ENCODE measurements at places on chromosomes 4 and X.
A peak's percentile ranks its signal among the peaks of the same experiment; 100 is the strongest.

DNA sequence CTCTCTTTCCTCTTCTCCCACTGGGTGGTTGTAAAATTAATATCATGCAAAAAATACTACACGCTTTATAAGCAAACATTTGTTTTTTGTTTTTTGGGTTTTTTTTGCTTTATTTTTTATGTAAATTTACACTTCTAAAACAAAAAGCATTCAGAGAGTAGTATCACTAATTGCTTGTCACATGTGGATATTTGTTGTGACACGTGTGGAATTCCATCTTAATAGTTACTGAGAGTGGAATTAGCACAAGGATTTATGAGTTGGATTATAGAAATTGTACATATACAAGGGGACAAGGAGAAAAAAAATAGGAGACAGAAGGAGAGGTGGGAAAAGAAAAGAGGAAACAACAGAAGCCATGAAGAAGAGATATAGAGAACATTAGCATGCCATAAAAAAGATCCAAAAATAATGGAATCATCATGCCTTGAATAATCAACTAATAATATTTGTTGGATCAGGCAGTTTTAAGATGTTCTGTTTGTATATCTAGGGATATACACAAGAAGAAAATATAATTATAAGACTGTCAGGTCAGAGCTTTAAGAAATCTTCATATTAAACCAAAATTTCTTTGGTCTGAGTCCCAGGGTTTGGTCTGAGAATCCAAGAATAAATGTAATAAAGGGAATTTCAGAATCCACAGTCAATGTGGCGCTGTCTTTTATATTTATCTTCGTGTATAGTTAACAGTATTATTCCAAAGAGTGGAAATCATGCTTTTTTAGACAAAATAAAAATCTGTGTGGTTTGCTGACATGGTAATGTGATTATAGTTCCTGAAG, 98.5 kb upstream of the INTU start:
- no peak for DNase-seq

- DNase-seq, result no peak
Measured at GRCh38 chrX:372856-373640, 13.7 kb downstream of the PPP2R3B start.

GRCh38 chr4:73036123-73036522, 33.4 kb downstream of the COX18 start:
- no peak for DNase-seq

DNA sequence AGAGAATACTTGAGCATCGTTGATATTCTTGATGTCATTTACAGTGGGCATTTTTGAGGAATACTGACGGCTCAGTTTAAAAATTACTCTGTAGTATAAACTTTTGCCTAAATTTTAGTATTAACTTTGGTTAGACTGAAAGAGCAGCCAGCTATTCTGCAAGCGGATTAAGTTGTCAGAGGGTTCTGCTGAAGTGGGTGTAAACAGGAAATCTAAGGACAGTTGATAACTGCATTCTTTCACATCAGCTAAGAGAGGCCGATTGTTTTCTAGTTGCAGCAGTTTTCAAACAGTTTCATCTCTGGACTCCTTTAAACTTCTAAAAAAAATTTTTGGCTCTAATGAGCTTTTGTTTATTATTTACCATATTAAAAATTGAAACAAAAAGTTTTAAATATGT, 149.6 kb downstream of the RAPGEF2 start:
- DNase-seq, result no peak

GRCh38 chr4:33592701-33593100, 2651.6 kb downstream of the ARAP2 start:
- DNase-seq, result no peak

GRCh38 chr4:154622598-154622997, 10.1 kb upstream of the FGG start:
- no peak for DNase-seq

- no peak for DNase-seq
Measured at GRCh38 chrX:122113376-122113775, 1066.0 kb downstream of the GLUD2 start.

- no peak for DNase-seq
Measured at GRCh38 chr4:176789955-176790354, 2.8 kb downstream of the VEGFC start.

DNA sequence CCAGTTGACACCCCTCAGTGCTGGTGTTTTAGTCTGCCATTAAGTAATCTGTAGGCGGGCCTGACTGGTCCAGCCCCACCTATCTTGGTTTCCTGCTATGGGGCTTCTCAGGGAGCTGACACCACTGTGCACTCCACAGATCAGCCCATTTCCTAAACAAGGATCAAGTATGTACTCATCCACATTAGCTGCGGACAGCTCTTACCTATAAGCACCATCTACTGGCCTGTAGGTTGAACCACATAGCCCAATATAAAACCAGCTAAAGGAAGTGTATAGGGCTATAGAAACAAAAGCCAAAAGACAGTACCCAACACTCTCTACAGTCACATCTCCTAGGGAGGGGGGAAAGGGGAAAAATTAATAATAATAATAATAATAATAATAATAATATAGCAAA, 353.5 kb upstream of the CXorf51B start:
- no peak for DNase-seq

- DNase-seq, result no peak
Measured at GRCh38 chr4:3422241-3422801, 19.4 kb upstream of the HGFAC start.

- DNase-seq, result no peak
Measured at GRCh38 chr4:122772311-122772710, 39.8 kb downstream of the BBS12 start.

DNA sequence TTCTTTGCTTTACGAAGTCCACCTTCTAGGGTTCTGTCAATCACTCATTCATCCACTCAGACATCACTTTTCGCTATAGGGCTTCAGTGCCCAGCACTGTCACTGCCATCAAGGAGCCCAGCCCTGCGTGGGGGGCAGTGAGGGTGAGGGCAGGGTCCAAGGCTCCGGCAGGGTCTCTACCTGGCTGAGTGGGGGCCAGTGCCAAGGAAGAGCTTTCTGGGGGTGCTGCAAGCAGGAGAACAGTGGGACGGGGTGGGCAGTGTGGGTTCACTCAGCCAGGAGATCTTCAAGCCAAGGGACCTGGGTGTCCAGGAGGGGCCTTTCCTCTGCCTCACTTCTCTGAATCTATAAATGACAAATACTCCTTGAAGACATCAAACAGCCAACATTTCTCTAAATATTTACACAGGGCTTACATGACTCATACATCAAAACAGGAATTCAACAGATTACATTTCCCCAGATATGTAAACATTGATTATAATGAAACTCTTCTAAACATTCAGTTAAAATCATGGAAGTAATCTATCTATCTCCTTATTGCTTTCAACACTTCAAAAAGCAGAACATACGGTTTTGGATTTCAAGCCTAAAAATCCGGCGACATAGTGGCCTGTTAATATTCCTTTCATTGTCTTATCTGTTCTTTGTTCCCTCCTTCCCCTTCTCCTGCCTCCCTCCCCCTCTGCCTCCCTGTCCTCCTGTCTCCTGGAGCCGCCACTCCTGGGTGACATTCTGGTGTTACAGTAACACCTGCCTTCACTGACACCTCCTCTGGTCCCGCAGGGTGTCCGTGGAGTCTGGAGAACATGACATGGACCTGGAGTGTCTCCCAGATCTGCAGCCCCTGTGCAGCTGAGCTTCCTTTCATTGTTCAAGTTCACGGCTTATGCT, 94.4 kb upstream of the ADRA2C start:
- DNase-seq, result no peak

- DNase-seq, result no peak
Measured at GRCh38 chr4:186808630-186809018, 85.0 kb upstream of the FAT1 start.

DNA sequence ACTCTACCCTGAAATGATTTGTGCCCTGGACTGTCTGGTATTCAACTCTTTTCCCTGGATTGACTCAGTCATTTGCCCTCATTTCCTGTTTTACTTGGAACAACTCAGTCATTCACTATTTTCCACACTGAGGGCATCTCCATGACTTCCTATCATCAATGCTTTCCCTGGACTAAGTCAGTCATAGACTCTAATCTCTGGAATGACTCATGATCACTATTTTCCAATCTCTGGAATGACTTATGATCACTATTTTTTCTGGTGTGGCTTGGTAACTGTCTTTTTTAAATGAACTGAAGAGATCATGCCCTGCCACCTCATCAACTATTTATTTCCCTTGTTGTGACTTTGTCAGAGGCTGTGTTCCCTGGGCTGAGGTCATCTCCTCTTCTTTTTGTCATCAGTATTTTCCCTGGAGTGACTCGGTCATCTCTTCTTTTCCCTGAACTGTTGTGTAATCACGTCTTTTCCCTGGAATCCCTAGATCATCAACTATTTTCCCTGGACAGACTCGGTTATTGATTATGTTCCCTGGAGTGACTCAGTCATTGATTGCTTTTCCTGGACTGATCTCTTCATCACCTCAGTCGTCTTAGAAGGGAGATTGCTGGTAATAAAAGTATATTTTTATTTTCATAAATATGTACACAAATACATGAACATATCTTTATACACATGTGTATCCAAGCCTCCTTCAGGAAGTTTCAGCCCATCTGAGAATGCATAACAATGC, 327.1 kb upstream of the VCX start:
- DNase-seq, result no peak

GRCh38 chr4:41572956-41573355, 35.0 kb downstream of the LIMCH1 start:
- no peak for DNase-seq

DNA sequence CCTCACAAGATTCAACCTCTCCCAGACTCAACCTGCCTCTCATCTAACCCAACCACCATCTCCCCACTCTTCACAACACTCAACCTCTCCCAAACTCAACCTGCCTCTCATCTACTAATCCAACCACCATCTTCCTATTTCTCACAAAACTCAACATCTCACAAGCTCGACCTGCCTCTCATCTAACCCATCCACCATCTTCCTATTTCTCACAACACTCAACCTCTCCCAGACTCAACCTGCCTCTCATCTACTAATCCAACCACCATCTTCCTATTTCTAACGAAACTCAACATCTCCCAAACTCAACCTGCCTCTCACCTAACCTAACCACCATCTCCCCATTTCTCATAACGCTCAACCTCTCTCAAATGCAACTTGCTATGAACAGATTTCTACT, 29.8 kb downstream of the FAT1 start:
- no peak for DNase-seq

DNA sequence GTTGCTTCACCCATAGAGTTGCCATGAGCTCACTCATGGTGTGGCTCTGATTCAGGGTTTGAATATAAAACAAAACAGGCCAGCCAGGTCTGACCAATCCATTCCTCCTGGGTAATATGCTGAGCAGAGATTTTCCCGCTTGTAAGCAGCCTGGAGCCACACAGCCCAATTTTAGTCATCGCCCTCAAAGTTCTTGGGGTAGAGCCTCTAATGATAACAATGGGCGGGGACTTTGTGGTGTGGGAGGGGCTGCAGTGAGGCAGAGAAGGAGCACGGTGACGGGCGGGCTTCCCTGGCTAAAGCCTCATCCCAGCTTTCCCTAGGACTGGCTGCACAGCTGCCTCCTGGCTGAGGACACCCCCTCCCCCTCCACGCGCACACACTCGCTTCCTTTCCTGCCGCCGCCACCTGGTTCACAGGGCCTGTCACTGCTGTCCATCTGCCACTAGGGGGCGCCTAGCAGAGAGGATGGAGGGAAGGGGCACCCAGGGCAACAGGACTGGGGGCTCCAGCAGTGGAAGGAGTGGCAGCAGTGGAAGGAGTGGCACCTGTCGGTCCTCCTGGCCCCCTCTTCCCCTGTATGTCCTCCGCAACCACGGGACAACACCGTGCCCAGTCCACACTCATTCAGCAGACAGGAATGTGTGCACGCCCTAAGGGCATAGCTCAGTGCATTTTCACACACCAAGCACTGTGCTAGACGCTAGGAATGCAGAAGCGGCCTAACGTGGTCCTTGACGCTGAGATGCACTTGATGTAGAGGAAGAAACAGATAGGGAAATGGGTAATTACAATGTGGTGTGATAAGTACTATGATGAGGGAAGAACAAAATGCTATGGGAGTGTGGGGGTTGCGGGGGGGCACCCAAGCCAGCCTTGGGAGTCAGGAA, 26.8 kb downstream of the PRPS1 start:
- peak; percentile 55 for DNase-seq

GRCh38 chrX:6460893-6461490, 73.9 kb downstream of the VCX3A start:
- DNase-seq, result no peak

GRCh38 chr4:13721894-13722293, 94.4 kb upstream of the BOD1L1 start:
- DNase-seq, result no peak

- DNase-seq, result no peak
Measured at GRCh38 chrX:23386260-23386659, 51.6 kb downstream of the PTCHD1 start.

DNA sequence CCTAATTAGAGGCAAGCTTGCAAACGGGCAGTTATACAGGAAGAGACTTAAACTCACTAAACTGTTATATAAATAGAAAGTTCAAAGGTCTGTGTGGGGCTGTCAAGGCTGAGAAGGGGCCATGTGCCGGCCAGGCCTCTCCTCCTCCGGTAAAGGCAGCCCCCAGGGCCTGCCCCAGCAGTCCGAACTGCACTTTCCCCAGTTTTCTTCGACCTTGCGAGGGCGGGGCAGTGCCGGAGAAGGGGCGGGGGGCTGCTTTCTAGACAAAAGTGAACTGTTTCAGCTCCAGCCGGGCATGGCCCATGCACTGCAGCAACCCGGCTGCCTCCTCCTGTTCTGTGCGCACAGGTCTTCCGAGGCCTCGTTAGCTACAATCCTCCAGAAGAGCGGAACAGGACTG, 4.1 kb downstream of the AFF2 start:
- no peak for DNase-seq

DNA sequence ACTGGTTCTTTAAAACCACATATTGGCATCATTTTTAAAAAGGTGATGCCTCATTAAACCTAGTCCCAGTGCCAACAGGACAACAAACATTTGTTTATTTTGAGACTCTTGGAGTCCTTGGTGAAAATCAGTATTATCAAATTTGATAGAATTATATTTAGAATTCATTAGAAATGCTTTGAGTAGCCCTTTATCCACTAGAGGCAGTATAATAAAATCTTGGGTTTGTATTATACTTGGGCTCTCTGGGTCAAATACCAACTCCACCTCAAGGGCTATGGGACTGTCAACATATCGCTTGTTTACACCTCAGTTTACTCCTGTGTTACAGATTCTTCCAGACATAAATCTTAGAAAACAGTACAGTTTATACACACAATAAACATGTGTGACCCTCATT, 335.7 kb upstream of the FSTL5 start:
- DNase-seq, result no peak
